ENCODE measurements at places on chromosomes 4 and X.

DNA sequence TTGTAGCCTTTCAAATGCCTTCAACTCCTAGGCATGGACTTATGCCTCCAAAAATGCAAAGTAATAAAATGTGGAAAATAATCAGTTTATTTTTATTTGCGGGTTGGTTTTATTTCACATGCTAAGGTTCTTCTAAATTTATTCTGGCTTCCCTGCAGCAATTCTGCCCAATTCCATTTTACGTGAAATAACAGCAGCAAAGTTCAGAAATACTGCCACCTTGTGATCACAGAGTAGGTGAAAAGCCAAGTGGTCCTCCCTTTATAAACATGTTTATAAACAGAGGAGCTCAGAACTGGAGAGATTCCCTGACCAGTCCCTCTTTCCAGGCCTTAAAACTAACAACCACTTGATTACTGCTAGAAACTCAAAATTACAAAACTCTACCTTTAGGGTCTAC is 14.7 kb upstream of the DCHS2 start:
- DNase-seq: peak; percentile 14

GRCh38 chrX:70592091-70592490 is 147.5 kb downstream of the DLG3 start:
- no peak for DNase-seq

DNA sequence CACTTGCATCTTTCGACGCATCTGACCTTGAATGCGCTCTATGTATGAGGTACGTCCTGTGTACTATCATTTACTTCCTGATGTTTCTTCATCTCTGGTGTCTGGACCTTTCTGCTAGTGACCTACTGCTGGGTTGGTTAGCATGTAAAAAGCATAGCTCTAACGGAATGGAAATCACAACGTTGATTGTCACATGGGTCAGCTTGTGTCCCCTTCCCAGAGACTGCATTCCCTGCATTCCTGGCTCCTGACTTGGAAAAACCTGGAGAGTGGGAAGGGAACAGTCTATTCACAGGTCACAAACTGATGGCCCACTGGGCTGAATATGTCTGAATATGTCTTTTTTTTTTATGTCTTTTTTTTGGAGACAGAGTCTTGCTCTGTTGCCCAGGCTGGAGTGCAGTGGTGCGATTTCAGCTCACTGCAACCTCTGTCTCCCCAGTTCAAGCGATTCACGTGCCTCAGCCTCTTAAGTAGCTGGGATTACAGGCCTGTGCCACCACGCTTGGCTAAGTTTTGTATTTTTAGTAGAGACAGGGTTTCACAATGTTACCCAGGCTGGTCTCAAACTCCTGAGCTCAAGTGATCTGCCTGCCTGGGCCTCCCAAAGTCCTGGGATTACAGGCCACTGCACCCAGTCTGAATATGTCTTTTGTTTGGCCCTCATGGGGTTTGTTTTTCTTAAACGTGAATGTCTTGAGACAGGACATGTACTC is 16.3 kb downstream of the LONRF3 start:
- DNase-seq: no peak

DNA sequence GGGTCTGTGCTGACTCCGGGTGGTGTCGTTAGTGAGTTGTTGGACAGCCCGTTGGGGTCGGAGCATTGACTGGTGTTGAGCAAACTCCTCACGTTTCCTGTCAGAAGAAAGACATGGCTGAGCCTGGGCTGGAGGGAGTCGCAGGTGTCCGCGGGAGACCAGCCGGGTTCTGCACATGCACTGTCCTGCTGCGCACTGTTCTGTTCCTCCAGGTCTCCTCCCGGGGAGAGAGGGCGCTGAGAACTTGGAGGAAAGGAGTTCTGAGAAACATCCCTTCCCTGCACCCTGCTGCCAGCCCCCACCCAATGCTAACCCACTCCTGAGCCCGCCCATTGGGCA is 1.1 kb downstream of the ZNF141 start:
- no peak for DNase-seq

DNA sequence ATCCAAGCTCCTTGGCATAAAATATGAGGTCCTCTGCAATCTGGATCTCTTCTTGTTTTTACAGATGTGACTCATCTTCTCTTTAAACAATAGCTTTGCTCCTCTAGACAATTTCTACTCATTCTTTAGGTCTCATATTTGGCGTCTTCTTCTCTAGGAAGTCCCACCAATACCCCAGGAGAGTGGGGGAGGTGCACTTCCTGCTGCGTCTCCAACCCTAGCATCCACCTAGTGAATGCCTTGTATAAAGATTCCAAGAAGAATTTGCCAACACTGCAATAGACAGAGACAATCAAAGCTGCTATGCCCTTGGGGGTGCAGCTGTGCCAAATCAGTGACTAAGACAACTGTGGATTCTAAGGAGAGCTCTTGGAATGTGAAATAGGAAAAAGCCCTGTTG is 45.7 kb upstream of the SLC10A7 start:
- no peak for DNase-seq

DNA sequence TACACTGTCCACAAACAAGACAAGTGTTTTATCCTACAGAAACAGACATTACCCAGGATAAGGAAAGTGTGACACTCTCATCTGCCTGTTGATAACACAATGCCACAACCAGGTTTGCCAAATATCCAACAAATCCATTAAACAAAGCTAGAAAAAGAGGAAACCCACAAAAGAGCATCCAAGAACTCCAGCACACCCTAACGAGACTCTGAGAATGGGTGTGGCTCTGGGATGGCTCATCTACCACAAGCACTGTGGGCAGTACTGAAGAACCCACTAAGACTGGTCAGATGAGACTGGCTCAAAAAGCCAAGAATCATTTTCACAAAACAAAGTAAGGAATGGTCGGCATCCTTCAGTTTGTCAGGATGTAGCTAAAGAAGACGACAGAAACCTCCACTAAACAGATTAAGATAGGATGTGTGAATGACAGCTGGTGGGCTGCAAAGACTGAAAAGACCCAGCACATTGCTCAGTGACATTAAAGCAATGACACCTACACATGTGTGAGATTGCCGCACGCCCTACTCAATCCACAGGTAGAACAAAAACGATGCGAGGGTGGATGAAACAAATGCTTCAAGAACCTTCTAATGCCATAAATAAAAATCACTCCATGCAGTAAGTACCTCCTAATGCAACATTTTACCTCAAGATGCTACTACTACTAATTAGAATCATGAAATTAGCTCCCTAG is 14.7 kb downstream of the ATP8A1 start:
- DNase-seq: no peak

GRCh38 chr4:94177822-94178221 is 29.8 kb upstream of the SMARCAD1 start:
- DNase-seq: no peak

GRCh38 chr4:8740666-8741395 is 130.8 kb downstream of the HMX1 start:
- no peak for DNase-seq

- no peak for DNase-seq
Observed at GRCh38 chrX:44828008-44828605, 15.7 kb upstream of the DUSP21 start.

GRCh38 chr4:39597695-39598381 is 40.8 kb downstream of the SMIM14 start:
- DNase-seq: no peak

DNA sequence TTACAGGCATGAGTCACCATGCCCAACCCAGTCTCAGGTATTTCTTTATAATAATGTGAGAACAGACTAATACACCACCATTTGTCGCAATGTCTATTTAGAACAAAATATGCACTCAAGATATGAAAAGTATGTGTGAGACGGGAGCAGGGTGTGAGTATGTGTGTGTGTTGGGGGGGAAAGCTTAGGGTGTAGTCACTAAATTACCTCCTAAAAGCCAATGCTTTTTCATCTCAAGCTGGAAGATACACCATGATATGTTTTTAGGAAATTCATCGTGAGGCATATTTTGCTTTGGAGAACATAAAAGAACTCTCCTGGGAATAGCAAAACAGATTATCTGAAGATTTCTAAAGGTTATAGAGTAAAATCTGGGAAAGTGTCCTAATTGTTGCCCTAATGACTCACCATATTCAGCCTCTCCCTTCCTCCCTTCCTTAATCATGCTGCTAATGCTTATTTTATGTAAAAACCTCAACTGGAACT is 262.7 kb downstream of the PDHA2 start:
- DNase-seq: no peak

- no peak for DNase-seq
Observed at GRCh38 chr4:1212546-1213335, 36.2 kb downstream of the CTBP1 start.

GRCh38 chr4:147984065-147984777 is 252.3 kb downstream of the ARHGAP10 start:
- DNase-seq: peak; percentile 46

DNA sequence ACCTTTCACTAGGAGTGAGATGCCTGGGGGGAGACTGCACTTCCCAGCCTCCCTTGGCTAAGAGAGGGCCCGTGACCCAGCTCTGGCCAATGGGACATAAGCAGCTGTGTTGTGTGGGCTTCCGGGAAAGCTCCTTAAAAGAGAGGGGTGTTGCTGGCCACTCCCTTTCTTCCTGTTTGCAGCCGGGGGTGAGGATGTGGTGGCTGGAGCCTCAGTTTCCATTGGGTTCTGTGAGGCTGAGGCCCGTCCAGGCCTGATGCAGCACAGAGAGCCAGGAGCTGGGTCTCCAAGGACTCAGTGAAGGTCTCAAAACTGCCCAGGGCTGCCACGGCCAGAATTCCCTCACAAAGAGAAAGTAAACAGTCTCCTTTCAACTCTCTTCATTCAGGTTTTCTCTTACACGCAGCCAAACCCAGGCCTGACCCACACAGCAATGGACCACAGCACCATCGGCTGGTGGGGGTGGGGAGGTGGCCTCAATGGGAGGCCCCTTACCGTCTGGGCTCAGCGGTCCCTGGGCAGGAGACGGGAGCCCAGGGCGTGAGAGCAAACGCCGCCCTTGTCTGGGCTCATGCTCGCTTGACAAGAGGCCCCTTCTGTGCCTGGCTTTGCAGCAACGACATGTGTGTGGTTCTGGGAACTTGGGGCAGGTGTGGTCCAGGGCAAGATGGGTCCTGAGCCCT is 6.6 kb downstream of the NKX1-1 start:
- no peak for DNase-seq

DNA sequence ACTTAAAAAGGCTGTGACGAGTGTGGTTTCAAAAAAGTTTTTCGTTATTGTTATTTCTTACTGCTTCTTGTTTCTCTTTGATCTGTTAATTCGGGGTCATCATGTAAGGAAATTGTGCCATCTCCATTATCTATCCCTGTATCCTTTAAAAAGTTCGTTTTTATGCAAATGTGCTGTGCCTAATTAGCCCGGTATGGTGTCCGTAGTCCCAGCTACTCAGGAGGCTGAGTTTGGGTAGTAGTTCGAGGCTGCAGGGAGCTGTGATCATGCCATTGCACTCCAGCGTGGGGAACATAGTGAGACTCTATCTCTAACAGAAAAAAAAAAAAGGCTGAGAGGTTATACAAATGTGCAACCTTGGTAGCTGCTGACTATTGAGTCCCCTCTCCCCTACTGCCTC is 45.1 kb downstream of the ARL9 start:
- DNase-seq: no peak

DNA sequence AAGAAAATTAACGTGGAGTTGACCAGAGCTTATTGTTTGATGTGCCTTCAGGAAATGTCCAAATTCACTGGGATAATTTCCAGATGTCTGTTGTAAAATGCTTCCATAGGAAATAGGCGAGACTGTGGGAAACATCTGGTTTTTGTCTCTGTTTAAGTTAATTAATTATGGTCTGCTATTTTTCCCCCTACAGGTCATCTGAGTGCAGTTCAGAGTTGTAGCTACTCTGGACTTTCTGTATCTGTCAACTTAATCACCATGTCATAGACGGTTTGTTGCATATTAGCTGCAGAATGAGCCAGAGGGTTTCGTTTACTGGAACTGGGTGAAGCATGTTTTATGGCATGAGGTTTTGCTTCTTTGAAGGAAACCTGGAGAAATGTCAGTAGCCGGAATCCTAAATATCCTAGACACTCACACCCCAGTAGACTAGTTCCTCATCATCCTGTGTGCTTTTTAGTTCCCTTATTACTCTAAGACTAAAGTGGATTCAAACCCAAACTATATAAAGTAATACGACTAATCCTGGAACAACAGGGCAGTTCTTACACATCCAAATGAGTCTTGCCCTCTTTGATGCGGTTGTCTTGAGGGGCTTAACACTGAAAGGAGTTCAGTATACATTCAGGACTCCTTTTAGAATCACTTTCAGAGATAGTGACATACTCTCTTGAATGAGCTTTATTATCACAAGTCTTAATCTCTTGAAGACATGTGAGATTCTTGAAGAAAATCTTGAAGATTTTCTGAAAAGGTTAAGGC is 62.5 kb downstream of the PPEF1 start:
- DNase-seq: no peak

DNA sequence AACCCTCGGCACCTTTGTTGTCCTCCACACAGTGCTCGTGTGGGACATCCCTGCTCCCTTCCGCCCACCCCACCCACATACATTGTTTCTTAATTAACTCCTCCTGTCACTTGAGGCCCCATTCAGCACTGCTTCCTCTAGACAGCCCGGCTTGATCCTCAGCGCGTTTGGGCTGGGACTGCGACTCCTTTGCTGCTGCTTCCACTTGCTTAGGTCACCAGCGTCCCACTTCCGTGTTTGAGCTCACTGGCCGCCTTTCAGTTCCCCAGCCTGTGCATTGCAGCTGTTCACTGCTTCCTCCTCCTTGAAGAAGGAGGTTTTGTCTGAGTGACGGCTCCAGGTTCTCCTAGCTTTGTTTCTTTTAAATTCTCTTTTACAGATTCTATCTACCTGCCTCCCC is 16.1 kb downstream of the RNF4 start:
- DNase-seq: no peak

GRCh38 chrX:143873343-143873742 is 10.5 kb upstream of the UBE2NL start:
- DNase-seq: no peak

- DNase-seq: no peak
Observed at GRCh38 chrX:38860106-38861013, 59.1 kb downstream of the MID1IP1 start.

- DNase-seq: no peak
Observed at GRCh38 chrX:1435241-1435895, 17.3 kb downstream of the ASMTL start.

DNA sequence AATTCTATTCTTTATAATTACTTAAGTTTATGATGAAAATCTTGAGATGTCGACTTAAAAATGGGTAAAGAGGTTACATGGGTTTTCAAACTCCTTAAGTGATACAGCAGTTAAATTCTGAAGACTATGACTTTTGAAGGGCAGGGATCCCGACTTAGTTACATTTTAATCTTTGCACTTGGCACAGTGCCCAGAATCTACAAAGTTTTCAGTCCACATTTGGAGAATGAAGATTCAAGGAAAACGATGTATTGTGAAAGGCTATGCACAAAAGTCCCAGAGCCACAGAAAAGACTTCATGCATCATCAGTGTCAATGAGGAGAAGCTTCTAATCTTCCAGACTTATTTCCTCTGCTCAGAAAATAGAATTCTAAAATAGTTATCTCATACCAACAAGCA is 36.3 kb upstream of the GRPR start:
- DNase-seq: no peak

Data from COR-L47 (cell line).